ENCODE measurements at places on chromosomes 6 and 20. TPM values are rescaled to one million over a fixed set of nuclear protein-coding genes. Genes with fewer than 3 reads are reported as not detected.

Gene NRN1
- total RNA-seq, result 6.4 TPM

Gene ULBP1
- 0.09 TPM for total RNA-seq

Gene CCN5
- total RNA-seq, result 1.6 TPM

Gene ZKSCAN3
- total RNA-seq, result 8.6 TPM

Gene ARFGEF3
- 17.6 TPM for total RNA-seq

Gene TUBE1
- 24.7 TPM for total RNA-seq

Gene TRMT11
- total RNA-seq, result 18.0 TPM

Gene ENPP5
- 21.5 TPM for total RNA-seq

Gene SAMD3
- total RNA-seq, result 2.2 TPM

All from mucosa of gallbladder (tissue), 1 donor.